Activated T-helper 1 cell treated with anti-CD3 and anti-CD28 coated beads, Interleukin-2, amount 50 U/mL, for 16 hours (primary cell): ENCODE measurements at places on chromosomes 12 and 14.

GRCh38 chr14:57291692-57292647 is 23.2 kb downstream of the AP5M1 start:
- no peak for DNase-seq

DNA sequence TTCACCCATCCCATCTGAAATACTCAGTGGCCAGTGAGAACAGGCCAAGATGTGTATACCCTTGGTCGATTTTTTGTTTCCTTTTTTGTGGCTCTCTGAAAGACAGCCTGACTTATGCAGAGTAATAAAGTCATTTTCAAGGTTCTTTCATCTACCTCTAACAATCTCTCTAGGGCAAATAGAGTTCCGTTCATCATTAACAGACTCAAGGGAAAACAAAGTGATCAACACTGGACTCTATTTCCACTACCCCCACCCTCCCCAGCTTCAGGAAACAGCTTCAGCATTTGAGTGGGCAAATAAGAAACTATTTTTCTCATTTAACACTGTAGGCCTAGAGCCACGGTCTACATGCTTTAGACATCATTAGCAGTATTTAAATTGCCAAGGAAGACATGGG is 15.9 kb downstream of the PRKAB1 start:
- no peak for DNase-seq

- no peak for DNase-seq
Measured at GRCh38 chr14:76499399-76499798, 123.5 kb downstream of the ESRRB start.

DNA sequence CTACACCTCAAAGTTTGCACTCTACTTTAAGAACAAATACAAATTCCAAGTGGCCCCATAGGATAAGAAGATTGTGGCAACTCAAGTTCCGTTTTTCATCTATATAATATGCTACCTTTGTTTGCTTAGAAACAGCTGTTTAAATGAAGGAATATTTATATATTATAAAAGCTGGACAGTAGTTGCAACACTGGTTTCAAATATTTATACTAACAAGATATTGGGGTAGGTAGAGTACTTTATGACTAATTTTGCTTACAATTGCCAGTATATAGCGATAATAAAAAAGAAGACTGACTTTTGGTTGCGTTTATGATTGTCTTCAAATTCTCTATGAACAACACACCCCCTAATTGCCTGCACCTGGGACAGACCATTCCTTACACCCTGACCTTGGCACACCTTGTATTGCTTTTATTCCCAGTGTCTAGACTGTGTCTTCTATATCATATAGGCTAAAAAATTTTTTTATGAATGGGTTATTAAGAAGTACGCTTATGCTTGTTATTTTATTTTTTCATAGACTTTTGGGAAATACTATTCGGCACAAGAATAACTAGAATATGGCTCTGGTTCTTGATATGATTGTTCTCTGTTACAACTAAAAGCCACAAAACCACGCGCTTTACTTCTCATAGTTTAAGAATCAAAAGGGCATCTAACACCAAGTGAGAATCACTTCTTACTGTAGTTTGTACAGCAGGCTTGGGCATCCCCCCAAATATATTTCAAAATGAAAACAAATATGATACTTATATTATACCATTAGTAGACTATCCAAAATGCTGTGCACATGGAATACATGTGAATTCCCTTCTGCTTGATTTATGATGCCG is 455.4 kb upstream of the DCN start:
- DNase-seq, result no peak

- no peak for DNase-seq
Measured at GRCh38 chr12:132152411-132152821, 8.2 kb downstream of the NOC4L start.

- no peak for DNase-seq
Measured at GRCh38 chr12:88299567-88300101, 157.5 kb downstream of the TMTC3 start.

- DNase-seq, result no peak
Measured at GRCh38 chr14:23008831-23009230, 1.1 kb downstream of the C14orf93 start.

DNA sequence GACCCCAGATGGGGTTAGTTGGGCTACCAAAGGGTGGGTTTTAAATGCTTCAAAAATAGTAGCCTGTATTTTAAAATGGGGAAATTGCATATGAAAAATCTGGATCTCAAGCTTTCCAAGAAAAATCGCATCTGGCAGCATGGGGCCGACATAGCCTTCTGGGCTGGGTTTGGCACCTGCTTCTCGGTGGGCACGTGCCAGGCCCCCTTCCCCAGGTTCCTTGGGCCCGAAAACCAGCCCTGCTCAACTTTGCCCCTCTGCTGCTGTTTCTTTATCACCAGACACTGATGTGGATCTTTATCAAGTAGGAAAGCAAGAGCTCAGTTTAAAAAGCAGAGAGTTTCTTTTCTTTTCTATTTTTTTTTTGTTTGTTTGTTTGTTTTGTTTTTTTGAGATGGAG is 95.1 kb downstream of the DICER1 start:
- no peak for DNase-seq

- no peak for DNase-seq
Measured at GRCh38 chr12:70354787-70355186, 11.3 kb upstream of the KCNMB4 start.
